ENCODE measurements at places on chromosomes 12 and 14.
A peak's percentile ranks its signal among the peaks of the same experiment; 100 is the strongest.

GRCh38 chr14:50530794-50531365 lies 1.5 kb downstream of the MAP4K5 start:
- DNase-seq = no peak

DNA sequence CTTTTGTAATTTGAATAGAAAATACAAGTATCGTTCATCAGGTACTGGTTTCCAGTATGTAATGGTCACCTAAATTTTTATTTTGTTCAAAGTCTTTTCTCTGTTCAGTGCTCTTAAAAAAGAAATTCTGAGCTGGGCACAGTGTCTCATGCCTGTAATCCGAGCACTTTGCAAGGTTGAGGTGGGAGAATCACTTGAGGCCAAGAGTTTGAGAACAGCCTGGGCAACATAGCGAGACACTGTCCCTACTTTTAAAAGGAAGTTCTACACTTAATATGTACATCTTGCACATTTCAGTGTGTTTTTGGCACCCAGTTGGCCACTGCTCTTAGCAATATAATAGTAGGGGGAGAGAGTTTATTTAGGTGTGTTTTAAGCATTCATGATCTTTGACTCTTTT lies 27.9 kb downstream of the PCNX1 start:
- DNase-seq = no peak

DNA sequence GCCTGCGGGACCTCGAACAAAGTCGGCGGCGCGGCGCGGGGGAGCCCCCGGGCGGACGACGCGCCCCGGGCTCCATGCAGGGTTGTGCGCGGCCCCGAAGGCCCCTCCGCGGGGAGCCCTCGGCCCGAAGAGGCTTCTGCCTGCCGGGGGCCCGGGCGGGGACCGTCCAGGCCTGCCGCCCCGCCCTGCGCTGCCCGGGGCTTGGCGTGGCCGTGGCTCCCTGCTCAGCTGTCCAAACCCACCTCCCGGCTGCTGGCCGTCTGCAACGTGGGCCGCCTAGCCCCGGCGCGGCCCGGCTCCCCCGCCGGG lies 670 bp downstream of the DYRK2 start:
- no peak for DNase-seq

DNA sequence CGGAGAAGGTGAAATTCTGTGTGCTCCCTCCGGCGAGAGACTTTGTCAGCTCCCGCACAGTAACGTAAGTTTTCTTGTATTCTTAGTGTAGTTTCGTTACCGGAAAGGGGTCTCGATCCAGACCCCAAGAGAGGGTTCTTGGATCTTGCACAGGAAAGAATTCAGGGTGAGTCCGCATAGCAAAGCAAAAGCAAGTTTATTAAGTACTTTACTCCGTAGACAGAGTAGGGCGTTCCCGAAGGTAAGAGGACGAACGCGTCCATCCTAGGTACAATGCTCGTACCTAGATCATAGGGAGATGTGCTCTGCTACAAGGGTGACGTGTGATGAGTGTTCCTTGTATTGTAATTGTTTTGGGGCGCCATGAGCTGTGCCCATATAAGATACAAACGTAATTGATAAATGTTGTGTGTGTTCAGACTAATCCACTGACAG lies 293 bp downstream of the IFI27L1 start:
- no peak for DNase-seq

GRCh38 chr12:124046456-124046740 lies 73.4 kb downstream of the ZNF664 start:
- DNase-seq = no peak

- DNase-seq = no peak
Measured at GRCh38 chr12:90084018-90084417, 375.4 kb upstream of the ATP2B1 start.

DNA sequence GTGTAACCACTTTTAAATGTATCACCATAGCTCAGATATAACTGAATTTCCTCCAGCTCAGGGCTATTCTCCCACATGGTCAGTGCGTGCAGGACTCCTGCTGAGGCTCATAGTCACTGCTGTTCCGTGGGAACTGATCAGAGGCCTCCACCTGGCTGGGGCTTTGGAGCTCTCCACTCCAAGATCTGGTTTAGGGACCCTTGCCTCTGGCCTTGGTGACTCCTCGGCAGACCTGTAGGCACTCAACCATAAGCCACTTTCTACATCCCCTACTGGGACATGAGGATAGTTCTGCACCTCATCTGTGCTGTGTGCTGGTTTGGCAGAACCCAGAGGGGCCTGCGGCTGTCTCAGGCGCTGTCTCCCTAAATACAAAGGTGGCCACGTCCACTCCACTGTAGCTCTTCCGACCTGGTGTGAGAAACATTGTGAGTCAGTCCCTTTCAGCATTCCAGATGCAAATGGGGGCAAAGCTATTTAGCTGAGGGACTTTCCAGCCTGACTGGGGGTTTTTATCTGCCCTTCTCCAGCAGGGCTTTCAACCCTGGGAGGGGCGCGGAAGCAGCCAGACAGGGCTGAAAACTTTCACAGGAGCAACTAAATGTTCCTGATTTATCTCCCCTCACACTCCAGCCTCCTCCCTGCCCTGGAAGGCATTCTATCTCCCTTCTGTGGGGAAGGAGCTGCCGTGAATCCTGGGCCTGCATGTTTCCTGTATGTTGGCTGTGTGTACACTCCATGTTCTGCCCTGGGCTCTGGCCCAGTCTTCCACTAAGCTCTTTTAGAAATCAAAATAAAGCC lies 218.3 kb upstream of the DAAM1 start:
- DNase-seq = no peak

- no peak for DNase-seq
Measured at GRCh38 chr14:100370003-100370402, 46.9 kb downstream of the SLC25A47 start.

DNA sequence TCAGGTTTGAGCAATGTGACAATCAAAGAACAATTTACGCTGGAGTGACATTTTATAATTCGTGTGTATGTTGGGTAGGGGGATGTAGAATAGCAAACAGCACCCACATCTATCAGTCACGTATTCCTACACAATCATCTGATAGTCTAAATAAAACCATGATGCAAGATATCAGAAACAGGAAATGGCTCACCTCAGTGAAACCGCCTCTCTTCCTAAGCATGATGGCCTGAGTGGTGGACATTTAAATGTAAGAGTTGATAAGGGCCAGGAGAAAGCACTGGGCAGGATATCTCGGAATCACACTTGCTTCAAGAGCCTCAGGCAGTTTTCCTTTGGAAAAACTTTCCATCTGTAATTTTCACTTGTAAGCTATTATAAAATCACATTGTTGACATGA lies 128.2 kb downstream of the GRIP1 start:
- DNase-seq = no peak

- DNase-seq = no peak
Measured at GRCh38 chr12:47964106-47964728, 821 bp downstream of the TMEM106C start.

DNA sequence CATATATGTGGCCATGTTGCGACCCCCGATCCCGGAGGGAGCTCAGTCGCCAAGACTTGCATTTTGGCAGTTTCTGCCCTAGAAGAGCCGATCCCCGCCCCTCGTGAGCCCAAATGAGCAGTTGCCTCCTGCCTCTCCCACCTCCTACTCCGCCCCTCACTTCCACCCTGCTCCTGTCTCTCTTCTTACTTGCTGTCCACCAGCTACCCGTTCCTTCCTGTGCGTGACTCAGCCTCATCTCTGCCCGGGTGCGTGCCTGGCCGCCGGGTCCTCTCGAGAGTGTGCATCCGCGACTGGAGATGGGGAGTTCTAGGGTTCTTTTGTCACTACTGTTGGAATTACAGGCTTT lies 585 bp downstream of the GPATCH2L start:
- peak; percentile 54 for DNase-seq

DNA sequence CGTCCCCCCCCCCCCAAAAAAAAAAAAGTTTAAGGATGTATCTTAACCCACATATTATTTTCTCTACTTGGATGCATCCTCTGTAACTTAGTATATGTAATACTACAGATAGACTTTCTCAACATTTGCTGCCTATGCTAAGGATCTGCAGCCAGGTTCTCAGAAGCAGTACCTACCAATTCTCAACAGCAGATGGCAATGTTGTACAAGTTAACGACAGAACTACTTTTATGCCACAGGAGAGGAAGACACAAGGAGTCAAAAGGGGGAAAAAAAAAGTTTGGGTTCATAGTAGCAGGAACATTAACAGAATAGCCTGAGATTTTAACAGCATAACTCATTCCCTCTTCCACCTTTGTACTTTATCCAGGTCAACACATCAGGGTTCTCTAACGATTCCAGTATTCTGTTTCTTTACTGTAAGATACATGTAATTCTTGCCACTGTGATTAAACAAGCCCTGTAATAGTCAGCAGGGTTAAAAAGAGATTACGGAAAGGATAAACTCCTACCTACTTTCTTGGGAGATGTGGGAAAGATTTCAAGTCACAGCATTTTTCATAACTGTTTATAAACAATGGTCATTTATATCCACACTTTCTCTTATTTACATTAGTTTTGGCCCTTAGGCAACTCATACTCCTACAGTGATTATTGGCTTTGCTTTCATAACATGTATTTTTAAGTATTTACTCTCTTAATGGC lies 5.7 kb upstream of the NEK9 start:
- no peak for DNase-seq

- no peak for DNase-seq
Measured at GRCh38 chr14:91127401-91127801, 13.5 kb downstream of the DGLUCY start.

- DNase-seq = no peak
Measured at GRCh38 chr12:62861586-62861985, 73.4 kb downstream of the PPM1H start.

- no peak for DNase-seq
Measured at GRCh38 chr14:24078146-24078545, 6.8 kb downstream of the CPNE6 start.

GRCh38 chr14:99325016-99325415 lies 53.0 kb upstream of the BCL11B start:
- no peak for DNase-seq

Data from activated CD8-positive, alpha-beta memory T cell treated with anti-CD3 and anti-CD28 coated beads for 4 hours (primary cell).